ENCODE measurements at places on chromosomes 16 and 17. TPM values are rescaled to one million over a fixed set of nuclear protein-coding genes. Genes with fewer than 3 reads are reported as not detected.

HSF4 gene
- total RNA-seq = 5.6 TPM

IRX5 gene
- 11.7 TPM for total RNA-seq

MAF gene
- total RNA-seq = 69.1 TPM

COPRS gene
- total RNA-seq = 43.8 TPM

WNK4 gene
- total RNA-seq = 11.4 TPM

CD68 gene
- 16.2 TPM for total RNA-seq

UMOD gene
- total RNA-seq = 637 TPM

MYL11 gene
- total RNA-seq = 1,522 TPM

SPNS3 gene
- total RNA-seq = 2.7 TPM

PPL gene
- total RNA-seq = 22.7 TPM

NOG gene
- total RNA-seq = 3.4 TPM

FOXN1 gene
- total RNA-seq = 0.23 TPM

DERL2 gene
- 61.4 TPM for total RNA-seq

SNAI3 gene
- total RNA-seq = 8.2 TPM

ACSM5 gene
- total RNA-seq = 3.0 TPM

KRT39 gene
- 0.18 TPM for total RNA-seq

ASGR1 gene
- total RNA-seq = 5.5 TPM

NPIPA2 gene
- total RNA-seq = not detected

LRRC37A gene
- total RNA-seq = 3.0 TPM

ADAM11 gene
- total RNA-seq = 3.0 TPM

MYCBPAP gene
- 2.9 TPM for total RNA-seq

FA2H gene
- 3.4 TPM for total RNA-seq

CRHR1 gene
- 0.23 TPM for total RNA-seq

TBX2 gene
- 103 TPM for total RNA-seq

GLIS2 gene
- 23.4 TPM for total RNA-seq

CCL8 gene
- total RNA-seq = 0.64 TPM

TACO1 gene
- total RNA-seq = 17.5 TPM

NXN gene
- total RNA-seq = 50.2 TPM

FNDC8 gene
- total RNA-seq = not detected

OR4D1 gene
- not detected for total RNA-seq

TMC5 gene
- total RNA-seq = 1.1 TPM

RPL19 gene
- 1,483 TPM for total RNA-seq

USP31 gene
- total RNA-seq = 15.3 TPM

TP53TG3B gene
- total RNA-seq = not detected

KRT20 gene
- total RNA-seq = 0.23 TPM

LRRC75A gene
- 4.6 TPM for total RNA-seq

SSTR5 gene
- total RNA-seq = 0.82 TPM

EXOC3L1 gene
- total RNA-seq = 11.6 TPM
